ENCODE measurements at places on chromosomes 2 and 18.

DNA sequence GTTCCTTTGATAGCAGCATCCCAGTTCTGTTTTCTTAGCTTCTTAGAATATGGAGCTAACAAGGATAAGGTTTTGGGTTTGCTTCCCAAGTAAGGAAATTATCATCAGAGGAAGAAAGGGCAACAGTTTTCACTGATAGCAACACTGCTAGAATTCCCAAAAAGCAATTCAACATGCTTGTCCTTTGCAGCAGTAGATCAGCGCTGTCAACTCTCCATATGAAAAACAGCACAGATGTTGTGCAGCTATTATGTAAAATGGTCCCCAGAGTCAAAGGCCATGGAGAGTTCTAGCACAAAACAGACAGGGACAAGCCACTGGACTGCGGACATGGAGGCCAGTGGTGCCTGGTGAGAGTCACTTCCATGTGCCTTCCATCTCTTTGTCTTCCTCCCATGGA is 135.9 kb upstream of the RNF152 start:
- DNase-seq: no peak

GRCh38 chr2:21429747-21430146 is 306.0 kb downstream of the TDRD15 start:
- no peak for DNase-seq

GRCh38 chr2:146068051-146068450 is 1548.1 kb upstream of the ZEB2 start:
- no peak for DNase-seq

DNA sequence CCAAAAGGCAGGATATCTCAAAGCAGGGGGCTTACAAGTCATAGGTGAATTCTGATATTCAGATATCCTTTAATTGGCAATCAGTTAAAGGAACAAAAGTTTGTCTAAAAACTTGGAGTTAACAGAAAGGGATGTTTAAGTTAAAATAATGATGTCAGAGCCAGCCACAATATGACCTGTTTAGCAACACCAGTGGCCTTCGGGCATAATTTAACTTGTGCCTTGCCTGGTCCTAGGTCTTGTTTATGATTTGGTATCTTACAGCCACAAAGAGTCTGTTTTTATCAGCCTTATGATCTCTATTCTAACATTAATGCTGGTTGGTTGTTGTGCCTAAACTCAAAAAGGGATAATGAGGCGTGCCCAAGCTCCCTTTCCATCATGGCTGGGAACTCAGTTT is 252.9 kb downstream of the RNF152 start:
- no peak for DNase-seq

- no peak for DNase-seq
These were observed 853 bp downstream of the LANCL1 start for GRCh38 chr2:210475706-210476105.

GRCh38 chr2:170523506-170523905 is 191.6 kb upstream of the SP5 start:
- no peak for DNase-seq

DNA sequence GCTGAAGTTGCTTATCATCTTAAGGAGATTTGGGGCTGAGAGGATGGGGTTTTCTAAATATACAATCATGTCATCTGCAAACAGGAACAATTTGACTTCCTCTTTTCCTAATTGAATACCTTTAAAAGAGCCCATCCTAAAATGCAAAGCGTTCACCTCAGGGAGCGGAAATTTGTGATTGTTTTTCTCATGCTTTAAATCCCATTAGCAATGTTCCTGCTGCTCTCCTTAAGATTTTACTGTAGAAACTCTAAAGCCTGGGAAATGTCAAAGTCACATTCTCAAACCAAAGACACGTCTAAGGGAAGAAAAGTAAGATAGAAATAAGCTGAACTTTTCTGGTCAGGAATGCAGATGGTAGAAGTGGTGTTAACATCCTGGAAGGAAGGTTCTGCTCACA is 285.8 kb upstream of the MAP2 start:
- DNase-seq: no peak

GRCh38 chr2:168189835-168190569 is 57.4 kb downstream of the STK39 start:
- no peak for DNase-seq

- DNase-seq: no peak
These were observed 171.3 kb upstream of the PGAP1 start for GRCh38 chr2:197097578-197098366.

DNA sequence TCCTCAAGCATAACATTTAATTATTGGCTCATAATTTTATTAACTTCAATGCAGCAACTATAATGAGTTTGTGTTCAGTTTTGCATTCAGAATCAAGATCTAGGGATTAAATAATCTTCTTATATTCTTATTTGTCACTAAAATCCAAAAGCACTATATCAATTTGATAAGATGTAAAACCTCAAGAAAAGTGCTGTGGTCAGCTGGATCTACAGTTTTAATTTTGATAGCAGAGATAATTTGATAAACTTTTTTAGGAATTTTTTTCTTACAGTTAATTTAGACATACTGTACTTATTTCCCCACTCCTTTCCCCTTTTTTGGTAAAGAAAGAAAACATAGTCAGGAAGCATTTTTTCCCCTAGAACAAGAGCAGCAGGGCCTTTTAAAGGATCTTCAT is 146.4 kb downstream of the GRB14 start:
- no peak for DNase-seq

- peak; percentile 61 for DNase-seq
These were observed 63.2 kb upstream of the MAPRE2 start for GRCh38 chr18:34977838-34978532.

DNA sequence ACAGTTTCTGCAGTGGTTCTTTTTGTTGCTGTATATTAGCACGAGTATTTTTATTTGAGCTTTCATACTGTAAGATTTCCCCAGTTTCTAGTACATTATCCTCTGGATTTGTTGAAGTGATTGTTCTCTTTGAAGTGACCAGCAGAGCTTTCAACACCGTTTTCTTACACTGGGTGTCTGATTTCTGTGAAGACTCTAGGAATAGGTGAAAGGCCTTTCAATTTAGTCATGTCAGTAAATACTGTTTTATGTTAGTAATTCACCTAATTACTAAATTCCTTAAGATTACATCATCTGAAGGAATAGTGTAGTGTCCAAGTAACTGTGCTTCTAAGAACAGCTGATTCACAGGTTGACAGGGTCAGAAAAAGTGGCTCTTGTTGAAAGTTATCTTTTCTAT is 2.3 kb downstream of the PPM1B start:
- no peak for DNase-seq

DNA sequence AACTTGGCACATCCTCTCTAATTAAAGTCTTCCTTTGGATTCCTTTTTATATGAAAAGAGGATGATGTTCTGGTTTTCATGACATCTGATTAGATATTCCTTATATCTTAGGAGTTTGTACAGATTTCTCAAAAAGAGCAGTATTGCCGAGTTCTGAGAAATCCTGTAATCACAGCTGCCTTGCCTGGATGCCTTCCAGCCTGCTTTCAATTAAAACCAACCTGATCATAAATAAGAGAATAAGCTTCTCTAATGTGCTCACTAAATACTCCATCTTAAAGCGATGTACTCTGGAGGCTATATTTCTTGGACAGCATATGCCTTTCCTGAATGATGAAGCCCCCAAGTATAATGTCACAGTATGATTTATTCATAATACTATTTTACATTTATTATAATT is 1203.8 kb upstream of the PIK3C3 start:
- DNase-seq: no peak

DNA sequence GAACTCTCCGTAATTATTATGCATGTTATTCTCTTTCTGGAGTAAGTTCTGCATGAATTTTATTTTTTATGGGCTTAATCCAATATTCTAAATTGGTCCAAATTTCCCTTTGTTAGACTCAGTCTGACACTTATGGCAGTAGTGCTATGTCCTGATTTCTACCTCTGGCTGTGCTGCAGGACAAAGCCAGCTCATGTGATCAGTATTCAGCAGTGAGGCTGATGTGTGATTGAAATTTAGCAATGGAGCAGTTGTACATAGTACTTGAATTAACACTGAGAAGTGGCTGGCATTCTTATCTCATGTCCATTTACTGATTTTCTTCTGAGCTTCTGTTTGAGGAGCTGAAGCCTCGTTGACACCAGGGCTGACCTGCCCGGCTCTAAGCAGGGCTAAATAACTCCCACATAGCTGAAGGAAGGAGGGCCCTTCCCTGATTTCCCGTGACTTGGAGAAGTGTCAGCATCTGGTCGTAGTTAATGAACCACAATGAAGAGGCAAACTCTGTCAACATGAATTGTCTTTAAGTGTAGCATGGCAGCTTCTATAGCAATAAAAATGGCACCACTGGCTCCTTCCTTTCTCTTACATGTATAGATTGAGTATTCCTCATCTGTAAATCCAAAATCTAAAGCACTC is 159.0 kb upstream of the RASGRP3 start:
- no peak for DNase-seq

- DNase-seq: no peak
These were observed 26.3 kb downstream of the ERLEC1 start for GRCh38 chr2:53813151-53813550.

- DNase-seq: no peak
These were observed 36.7 kb downstream of the HDAC4 start for GRCh38 chr2:239363946-239364637.

DNA sequence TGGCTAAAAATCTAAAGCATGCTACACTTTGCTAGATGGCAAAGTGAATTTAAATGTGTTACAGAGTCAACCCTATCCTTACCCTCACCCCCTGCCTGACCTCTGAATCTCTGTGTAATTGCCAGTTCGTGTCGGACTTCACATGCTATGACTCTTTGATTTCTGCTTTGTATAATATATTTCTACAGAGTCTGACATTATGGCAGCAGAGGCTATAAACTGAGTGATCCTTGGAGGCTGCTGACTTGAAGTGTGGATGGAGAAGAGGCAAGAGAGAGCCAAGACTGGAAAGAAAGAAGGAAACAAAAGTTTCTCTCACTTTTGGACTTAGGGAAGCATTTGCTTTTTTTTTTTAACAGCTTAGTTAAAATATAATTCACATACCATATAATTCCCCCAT is 89.9 kb upstream of the CYP26B1 start:
- DNase-seq: no peak

GRCh38 chr18:36567800-36568199 is 261.0 kb downstream of the TPGS2 start:
- DNase-seq: no peak

DNA sequence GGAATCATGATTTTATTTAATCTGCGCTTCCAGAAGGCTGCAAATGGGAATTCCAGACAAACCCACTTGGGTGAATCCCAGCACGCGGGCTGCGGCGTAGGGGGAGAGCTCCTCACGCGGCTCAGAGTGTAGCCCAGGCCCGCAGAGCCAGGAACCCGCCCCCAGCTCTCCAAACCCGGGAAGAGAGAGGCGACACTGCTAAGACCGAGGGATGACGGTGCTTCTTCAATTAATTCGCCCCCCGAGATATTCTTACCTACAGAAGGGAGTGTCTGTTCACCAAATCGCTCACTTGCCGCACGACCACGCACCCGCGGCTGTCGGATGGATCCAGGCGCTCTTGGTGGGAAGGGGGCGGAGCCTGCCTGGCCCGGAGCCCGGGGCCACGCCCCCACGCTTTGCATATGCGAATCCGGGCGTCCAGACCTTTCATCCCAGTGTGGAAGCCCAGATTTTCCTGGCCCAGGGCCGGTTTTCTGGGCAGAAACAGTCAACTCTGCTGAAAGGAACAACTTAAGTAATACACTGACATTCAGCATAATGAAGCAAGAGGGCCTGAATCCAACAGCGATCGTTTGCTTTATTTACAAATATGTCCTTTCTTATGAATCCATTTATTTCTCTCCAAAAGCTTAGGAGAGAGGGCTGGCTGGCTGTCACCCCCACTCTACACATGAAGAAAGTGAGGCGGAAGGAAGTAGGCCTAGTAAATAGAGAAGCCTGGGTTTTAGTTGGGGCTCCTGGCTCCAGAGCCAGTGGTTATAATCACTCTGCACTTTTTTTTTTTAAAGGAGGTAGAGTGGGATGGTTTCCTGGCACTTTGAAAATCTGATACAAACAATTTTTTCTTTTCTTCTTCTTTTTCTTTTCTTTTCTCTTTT is at the start of gene SLC19A3:
Gene SLC19A3, minus strand, starts transcription at position 342 of the 881 bp plus-strand sequence. CDS start 15,710 bp downstream, outside the sequence.
- no peak for DNase-seq

GRCh38 chr2:113175042-113175628 is 1.4 kb downstream of the PSD4 start:
- DNase-seq: no peak

DNA sequence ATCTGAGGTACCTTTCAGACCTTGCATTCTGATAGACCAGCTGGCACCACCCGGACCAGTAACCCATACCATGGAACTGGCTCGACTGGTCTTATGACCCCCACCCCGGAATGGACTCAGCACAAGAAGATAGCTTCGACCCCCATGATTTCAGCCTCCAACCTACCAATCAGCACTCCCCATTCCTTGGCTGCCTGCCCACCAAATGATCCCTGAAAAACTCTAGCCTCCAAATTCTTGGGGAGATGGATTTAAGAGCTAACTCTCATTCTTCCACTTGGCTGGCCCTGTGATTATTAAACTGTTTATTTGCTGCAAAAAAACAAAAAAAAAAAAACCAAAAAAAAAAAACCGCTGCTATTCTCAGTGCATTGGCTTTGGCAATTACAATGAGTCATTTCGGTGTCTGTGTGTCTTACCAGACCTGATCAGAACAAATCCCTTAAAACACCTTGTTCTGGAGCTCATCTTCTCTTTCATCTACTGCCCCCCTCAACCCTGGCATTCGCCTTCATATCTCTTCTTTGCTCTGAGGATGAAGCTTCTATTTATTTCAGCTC is 60.1 kb upstream of the KIF5C start:
- DNase-seq: no peak

DNA sequence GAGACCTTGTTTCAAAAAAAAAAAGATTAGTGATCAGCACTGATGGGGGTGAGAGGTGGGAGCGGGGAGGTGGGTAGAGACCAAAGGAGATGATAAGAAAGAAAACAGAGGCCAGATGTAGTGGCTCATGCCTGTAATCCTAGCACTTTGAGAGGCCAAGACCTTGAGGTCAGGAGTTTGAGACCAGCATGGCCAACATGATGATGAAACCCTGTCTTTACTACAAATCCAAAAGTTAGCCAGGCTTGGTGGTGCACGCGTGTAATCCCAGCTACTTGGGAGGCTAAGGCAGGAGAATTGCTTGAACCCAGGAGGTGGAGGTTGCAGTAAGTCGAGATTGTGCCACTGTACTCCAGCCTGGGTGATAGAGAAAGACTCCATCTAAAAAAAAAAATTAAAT is 9.5 kb upstream of the SLC35F6 start:
- no peak for DNase-seq

DNA sequence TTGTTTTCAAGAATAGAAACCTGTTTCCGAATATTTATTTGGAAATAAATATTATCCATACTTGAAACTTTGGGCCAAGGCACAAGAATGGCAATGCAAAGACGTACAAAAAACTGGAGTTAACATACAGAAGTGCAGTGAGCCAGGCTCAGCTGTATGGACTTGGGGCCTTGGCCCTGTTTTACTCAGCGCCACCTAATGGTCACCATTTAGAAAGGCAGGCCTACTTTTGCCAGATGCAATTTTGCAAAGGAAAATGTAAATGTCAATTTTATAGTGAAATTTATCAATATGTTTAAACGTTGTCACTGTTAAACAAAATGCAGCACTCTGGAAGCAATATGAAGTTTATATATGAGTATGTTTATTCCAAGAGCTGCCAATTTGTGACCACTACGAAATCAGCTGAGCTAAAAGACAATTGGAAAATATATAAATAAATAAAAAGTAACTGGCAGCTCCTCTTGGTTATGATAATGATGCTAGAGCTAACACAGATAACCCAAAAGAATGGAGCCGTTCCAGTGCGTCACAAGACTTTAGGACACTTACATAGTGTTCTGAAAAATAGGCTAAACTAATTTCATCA is 155.0 kb downstream of the ARHGAP15 start:
- no peak for DNase-seq

Data from SHP77 treated with DMSO at 0.1 percent for 48 hours (cell line).